ENCODE measurements at places on chromosomes 1 and 21.
A peak's percentile ranks its signal among the peaks of the same experiment; 100 is the strongest.

DNA sequence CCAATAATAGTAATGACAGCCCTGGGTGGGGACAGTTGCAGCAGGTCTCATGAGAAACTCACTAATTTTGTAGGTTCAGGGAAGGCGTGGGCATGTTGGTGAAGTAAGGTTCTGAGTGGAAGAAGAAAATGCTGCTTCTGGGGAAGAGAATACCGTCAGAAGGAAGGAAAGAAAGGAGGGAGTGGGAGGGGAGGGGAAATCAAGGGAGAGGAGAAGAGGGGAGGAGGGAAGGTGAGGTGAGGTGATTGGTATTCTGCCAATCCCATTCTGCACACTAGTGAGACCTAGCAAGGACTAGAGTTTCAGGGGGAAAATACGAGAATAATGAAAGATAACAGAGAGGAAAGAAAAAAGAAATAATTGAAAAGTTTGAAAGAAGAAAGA is 32.4 kb upstream of the MGST3 start:
- DNase-seq: no peak

- DNase-seq: no peak
Measured at GRCh38 chr1:248798791-248799190, 26.9 kb downstream of the SH3BP5L start.

GRCh38 chr1:236948381-236948780 is 55.9 kb downstream of the MT1HL1 start:
- no peak for DNase-seq

DNA sequence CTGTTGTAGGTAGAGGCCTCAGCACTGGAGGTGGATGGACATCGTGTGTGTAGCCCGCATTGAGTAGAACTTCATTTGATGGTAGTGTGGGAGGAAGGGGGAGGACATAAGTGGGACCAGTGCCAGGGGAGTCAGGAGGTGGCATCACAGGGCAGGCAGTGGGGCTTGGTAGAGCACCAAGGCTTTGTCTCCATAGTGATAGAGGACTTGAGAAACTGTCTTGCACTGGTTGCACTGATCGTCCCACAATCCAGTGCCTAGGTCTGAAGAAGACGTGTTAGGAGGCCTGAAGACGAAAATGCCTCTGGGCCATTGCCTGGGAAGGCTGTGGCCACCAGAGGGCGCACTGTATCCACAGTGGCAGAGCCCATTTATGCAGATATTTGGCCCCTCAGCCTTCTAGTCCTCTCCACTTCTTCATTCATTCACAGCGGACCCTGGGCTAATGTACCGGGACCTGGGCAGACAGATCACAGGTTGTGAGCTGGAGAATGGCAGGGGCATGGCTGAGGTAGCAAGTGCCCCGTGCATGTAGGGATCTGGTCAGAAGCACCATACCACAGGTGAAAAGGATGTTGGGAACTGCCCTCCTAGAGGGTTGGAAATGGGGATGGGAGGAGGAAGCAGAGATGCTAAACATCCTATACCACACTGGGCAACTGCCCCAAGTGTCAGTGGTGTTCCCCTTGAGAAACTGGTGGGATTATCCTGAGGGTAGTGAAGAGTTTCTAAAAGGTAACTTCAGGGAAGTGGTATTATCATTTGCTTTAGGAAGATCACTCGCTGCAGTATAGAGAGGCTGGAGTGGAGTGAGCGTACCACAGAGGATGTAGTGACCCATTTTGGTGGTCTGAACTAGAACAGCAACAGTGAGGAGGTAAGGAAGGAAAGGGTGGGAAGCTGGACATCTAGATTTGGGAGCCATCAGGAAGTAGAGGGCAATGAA is 95.3 kb downstream of the PIK3R3 start:
- peak; percentile 87 for DNase-seq

DNA sequence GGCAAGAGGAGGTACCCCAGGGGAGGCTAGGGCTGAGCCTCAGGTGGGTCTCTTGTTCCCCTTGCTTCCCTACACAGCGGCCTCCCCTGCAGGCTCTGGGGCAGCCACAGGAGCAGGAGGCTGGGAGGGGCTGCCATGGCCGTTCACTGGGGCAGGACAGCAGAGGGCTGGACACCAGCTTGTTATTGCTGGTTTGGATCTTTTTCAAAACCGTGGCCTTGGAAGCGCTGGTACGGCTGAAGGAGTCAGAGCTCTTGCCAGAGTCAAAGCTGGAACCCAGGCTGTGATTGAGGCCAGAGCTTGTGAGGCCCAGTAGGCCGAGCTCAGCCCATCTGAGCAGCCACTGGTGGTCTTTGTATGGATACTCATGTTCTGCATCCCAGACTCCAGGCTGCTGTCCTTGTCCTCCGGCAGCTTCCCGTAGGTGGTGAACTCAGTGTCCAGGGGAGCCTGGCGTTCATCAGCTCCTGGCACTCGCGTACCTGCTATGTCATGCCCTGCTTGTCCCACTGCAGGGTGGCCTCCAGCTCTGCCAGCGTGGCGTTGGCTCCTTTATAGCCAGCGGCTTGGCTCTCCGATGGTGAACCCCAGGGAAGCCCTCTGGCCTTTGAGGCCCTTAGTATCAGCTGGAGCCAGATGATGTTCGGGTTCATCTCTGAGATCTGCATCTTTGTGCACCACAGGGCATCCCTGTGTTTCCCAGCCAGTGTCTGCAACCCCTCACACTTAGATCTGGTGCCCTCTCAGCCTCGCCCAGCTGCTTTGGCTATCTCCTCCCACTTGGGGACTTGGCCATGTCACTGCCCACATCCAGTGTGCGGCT is 40.3 kb upstream of the THEM4 start:
- DNase-seq: no peak

DNA sequence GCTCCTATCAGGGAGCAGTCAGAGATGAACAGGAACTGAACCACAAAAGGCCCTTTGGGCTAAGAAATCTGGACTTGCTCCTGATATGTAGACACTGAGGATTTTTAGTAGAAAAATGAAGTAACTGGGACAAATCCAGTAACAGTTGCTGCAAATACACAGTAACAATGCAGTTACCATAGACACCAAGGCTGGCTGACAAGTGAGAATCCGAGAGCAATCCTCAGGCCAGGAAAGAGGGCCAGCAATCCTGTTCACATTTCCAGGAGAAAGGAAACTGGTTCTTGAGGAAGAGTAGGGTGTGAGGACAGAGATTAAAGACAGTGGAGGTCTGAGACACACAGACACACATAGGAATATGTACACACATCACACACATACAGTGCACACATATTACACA is 9.3 kb upstream of the LORICRIN start:
- no peak for DNase-seq

DNA sequence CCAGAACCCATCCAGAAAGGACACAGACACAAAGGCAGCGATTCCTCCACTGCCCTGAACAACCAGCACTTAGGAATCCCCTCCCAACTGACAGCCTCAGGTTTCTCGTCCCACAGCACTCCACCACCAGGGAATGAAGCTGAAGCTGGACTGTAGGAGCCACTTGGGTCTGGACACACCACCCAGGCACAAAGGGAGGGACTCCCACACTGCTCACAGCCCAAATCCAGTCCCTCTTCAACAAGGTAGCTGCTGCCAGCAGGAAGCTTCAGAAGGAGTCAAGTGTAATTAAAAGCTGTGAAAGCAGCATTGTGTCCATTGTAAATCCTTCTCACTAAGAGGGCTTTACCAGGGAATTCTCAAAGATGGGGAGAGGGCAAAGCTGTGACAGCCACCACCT is 29.0 kb downstream of the LMX1A start:
- DNase-seq: no peak

GRCh38 chr1:111978695-111979094 is 10.8 kb downstream of the KCND3 start:
- DNase-seq: no peak

DNA sequence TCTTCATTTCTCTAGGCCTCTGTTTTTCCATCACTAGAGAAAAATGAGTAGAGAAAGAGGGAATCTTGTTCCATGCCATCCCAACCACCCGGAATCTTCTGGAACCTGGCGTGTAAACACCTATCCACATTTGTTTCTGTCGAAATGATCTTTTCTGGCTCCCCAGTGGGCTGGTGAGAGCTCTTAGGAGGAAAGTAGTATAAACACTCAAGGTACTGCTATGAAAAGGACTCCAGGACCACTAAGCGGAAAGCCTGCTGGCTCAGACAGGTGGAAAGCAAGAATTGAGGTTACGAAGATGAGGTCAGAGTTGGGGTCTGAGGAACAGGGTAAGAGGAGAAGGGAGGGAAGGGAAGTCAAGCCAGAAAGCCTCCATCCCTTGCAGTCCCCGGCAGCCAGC is 90.8 kb downstream of the PLXNA2 start:
- no peak for DNase-seq

GRCh38 chr1:61332196-61332753 is 249.9 kb downstream of the NFIA start:
- DNase-seq: no peak

GRCh38 chr1:33182401-33182841 is 578 bp upstream of the TRIM62 start:
- DNase-seq: no peak

DNA sequence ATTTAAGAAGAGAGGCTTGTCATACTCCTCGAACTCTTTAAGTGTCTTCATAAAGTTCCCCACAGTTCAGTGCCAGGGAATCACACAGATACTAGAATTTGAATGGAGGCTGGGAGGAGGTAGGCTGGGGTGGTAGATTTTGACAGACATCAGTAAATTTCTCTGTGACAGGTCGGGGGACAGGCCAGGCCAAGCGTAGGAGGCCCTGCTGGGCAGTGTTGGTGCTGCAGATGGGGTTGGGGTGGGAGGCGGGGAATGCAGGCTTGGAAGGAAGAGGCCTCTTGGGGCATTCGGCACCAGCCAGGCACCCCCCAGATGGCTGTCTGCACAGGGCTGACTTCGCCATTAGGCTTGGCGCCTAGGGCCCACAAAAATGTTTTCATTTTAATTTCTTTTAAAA is 84.0 kb downstream of the MAN1C1 start:
- no peak for DNase-seq

DNA sequence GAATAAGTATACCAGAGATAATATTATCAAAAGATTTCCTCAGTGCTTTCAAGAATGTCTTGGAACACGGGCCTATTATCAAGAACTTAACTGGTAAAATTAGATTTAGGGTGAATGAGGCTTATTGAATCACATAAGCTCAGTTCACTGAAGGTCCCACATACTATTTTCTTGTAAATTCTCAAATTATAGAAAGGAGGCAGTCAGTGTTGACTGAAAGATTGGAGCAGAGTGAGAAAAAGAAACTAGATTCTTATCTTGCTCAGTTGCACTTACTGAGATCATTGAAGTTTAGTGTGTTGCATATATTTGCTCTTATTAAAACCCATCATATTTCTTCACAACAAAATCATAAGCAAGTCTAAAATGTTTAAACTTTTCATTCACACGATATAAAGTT is 3.9 kb upstream of the RGS1 start:
- no peak for DNase-seq

DNA sequence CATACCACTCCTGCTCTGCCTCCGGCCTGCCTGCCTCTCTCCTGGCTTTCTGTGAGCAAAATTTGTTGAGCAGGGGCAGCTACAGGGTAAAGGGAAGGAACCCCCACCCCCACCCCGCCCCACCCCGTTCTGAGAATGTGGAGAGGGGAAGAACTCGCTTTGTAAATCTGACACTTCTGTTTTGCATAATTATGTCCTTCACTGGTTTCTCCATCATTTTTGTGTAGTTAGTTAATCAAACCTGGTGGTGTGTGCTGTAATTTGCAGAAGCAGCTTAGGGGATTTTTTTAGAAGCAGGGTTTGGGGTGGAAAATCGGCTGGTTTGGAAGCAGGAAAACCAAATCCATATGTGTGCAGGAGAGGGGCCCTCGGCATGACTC is 58.1 kb upstream of the TMEM51 start:
- DNase-seq: no peak

GRCh38 chr1:2968471-2968881 is 52.8 kb upstream of the ACTRT2 start:
- no peak for DNase-seq

- DNase-seq: no peak
Measured at GRCh38 chr1:156394835-156395461, 25.9 kb downstream of the RHBG start.

GRCh38 chr1:153945795-153946621 is 510 bp downstream of the DENND4B start:
- DNase-seq: peak; percentile 64

GRCh38 chr1:101261623-101262022 is 24.8 kb downstream of the S1PR1 start:
- DNase-seq: no peak

GRCh38 chr1:38073534-38074301 is 27.1 kb upstream of the POU3F1 start:
- DNase-seq: no peak

- DNase-seq: no peak
Measured at GRCh38 chr1:237281481-237281880, 239.5 kb downstream of the RYR2 start.

GRCh38 chr21:34897828-34898227 is 151.3 kb downstream of the RUNX1 start:
- no peak for DNase-seq

- DNase-seq: no peak
Measured at GRCh38 chr1:76881762-76882161, 14.5 kb downstream of the ST6GALNAC5 start.

GRCh38 chr1:199747984-199748383 is 279.5 kb upstream of the NR5A2 start:
- DNase-seq: no peak

GRCh38 chr1:71526824-71527223 is 446.0 kb upstream of the ZRANB2 start:
- DNase-seq: no peak

DNA sequence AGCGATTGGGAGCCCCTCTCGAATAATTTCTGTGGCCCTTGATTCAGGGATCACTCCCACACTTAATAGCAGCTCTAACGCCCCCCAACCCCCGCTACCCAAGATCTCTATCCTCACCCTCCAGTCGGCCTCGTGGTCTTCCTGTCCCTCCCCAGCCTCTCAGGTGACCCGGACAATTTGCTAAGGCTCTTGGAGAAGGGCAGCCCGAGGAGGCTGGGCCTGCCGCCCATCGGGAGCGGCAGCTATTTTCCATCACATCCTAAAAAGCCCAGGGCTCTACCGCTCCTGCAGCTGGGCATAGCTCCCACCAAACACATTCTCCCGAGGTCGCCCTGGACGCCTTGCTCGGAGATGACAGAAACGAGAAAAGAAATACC is 12.0 kb upstream of the PHLDA3 start:
- no peak for DNase-seq

GRCh38 chr1:153349363-153350320 is 1.0 kb upstream of the PGLYRP4 start:
- no peak for DNase-seq

GRCh38 chr1:247862756-247863155 is 5.8 kb downstream of the TRIM58 start:
- no peak for DNase-seq

DNA sequence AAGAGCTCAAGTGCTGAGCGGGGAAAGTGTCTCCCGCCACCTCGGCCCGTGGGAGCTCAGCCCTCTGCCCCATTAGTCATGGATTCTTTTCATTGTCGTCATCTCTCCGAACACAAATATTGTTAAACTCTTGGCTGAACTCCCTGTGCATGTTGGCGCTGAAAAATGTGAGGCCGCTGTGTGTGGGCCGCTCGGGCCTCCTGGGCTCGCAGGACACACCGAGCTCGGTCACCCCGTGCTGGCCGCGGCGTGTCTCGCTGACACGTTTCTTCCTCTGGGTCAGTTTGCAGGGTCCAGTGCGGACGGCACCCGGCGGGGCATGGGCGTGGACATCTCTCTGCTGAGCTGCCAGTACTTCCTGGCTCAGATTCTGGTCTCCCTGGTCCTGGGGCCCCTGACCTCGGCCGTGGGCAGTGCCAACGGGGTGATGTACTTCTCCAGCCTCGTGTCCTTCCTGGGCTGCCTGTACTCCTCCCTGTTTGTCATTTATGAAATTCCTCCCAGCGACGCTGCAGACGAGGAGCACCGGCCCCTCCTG is 25.6 kb downstream of the SLC45A1 start:
- DNase-seq: no peak
